Suprapubic skin (tissue), 4 donors: ENCODE measurements at places on chromosomes 2 and 18. TPM values are rescaled to one million over a fixed set of nuclear protein-coding genes. Genes with fewer than 3 reads are reported as not detected.

DNA sequence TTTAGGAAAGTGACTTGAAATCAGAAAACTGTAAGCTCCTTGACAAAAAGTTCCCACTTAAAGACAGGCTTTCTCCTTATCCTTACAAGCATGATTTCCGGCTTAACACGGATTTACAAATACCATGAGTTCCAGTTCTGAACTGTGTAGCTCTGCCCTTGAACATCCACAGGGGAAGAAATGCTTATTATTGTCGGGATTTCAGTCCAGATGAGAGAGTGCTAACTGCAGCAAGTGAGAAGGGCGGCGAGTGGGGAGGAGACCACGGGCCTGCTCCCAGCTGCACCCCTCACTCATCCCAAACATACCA, 73.1 kb downstream of the LRRC30 start:
- DNase-seq = no peak

DNA sequence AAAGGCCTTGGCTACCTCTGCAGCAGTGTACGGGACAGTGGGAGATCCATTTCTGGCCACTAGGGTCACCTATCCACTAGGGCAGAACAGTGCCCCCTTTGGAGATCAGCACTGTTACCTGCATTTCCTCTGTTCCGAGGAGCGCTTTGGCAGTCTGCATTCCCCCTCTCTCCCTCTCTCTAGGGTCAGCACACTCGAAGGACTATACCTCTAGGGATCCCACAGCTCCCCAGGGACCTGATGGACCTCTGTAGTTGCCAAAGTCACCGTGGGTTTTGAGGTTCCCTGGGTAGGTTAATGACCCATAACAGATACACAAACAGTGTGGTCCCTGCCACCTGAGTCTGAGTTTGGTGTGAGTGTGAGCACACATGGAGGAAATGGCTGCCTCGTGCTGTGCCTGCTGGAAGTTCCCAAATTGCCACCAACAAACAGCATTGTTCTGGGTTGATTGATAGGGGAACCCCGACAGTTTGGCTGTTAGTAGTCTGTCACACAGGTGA, 99.8 kb upstream of the VWC2L start:
- DNase-seq = no peak

- no peak for DNase-seq
These were observed 113.6 kb downstream of the BABAM2 start for GRCh38 chr2:28004086-28004485.

The LINC00305 gene
- total RNA-seq = not detected

- peak; percentile 85 for DNase-seq
These were observed 598 bp downstream of the CCDC93 start for GRCh38 chr2:118013221-118013723.

DNA sequence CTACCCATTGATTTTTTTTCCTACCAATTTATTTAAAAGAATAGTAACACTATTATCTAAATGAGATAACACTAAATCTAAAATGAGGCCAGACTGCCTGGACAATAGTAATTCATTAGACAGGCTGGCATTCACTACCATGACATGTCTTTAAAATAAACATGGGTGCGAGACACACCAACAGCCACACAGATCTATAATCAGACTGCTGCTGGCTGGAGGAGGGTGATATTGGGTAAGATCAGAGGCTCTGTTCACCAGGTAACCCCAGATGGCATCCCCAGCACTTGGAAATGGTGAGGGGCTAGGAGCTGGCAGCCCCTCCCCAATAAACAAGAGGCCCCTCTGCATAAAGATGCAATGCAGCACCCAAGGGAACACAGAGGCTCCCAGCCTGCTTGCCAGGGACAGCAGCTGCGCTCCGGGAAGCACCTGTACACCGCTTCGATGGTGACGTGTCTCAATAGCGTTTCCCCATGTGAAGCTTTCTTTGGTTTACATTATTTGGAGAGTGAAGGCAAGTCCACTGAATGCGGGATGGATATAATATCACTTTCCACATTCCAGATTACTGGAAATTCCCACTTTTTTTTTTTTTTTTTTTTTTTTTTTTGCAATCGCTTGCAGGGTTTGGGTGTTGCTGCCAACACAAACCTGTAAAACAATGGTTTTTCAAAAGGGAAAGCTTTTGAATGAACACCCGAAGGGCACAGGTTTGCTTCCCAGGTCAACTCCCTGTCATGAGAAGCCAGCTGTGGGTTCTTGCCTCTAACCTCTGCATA, 159.0 kb downstream of the ZNF516 start:
- no peak for DNase-seq

GRCh38 chr2:228657807-228658402, 476.4 kb upstream of the SPHKAP start:
- DNase-seq = no peak

The SAP130 gene
- 19.9 TPM for total RNA-seq

- DNase-seq = peak; percentile 84
These were observed 1.0 kb upstream of the BMPR2 start for GRCh38 chr2:202375033-202375608.

DNA sequence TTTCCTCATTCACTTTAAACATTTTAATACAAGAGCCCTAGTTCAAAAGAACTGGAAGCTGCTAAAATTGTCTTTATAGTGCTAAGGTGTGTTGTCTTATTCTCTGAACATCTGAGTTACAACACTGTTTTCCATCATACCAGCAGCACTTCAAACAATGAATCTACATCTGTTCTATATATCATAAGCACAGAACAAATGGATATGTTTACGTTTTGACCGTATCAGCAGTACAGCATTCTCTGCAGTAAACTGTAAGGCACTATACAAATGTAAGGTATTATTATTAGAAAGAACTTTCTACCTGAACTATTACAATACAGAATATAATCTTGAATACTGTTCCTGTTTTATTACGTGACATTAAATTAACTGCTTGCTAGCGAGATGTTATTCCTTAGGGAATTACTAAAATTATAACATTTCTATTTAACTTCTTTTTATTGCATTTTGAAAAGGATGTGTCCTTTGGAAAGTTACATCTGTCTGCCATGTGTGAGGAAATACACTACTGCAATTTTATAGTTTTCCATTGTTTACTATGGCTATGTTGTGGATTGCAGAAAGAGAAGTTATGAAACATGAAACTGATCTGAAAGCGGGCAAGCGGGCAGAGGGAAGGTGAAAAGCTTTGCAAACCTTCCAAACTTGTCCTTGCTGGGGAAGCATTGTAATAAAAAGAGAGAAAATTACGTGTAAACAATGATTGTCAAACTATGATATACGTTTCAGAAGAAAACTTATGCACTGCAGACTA, 13.7 kb downstream of the NCKAP1 start:
- DNase-seq = no peak

The MOGAT1 gene
- total RNA-seq = not detected

- DNase-seq = no peak
These were observed 902.8 kb downstream of the DSC3 start for GRCh38 chr18:30139631-30140287.

GRCh38 chr2:37569986-37570679, 101.3 kb downstream of the CDC42EP3 start:
- DNase-seq = no peak

DNA sequence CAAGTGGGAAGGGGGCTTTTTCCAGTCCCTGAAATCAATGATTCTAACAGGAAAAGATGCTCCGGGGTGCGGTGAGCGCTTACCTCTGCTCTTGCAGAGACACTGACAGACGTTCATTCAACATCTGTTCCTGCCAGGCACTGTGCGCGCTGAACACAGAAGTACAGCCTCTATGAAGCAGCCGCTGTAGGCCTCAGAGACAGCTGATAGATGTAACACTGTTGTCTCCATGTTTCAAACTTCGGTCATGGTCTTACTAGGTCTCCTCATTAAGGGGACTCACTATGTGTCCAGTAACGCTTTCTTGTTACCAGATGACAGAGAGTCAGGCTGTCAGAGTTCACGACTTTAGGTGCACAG, 649 bp upstream of the CLIP4 start:
- no peak for DNase-seq

The CAPN14 gene
- 0.53 TPM for total RNA-seq

The RUFY4 gene
- not detected for total RNA-seq

DNA sequence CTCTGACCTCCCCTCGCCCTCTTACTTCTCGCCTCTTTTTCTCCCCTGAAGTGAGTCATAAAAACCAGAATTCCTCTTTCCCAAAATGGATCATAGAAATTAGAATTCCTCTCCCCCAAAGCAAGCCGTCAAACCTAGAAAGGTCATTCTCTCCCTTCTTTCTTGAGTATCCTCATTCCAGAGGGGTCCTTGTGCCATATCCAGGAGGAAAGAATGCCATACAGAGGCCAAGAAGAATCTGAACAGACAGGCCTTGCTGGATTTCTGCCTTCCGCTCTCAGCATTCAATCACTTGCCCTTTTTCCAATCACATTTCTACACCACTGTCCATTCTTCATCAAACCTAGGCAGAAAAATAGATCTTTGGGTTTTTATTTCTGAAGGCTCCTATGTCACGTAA, 31.1 kb upstream of the MAPK4 start:
- no peak for DNase-seq

- DNase-seq = no peak
These were observed 64.1 kb downstream of the NRP2 start for GRCh38 chr2:205746420-205746785.

DNA sequence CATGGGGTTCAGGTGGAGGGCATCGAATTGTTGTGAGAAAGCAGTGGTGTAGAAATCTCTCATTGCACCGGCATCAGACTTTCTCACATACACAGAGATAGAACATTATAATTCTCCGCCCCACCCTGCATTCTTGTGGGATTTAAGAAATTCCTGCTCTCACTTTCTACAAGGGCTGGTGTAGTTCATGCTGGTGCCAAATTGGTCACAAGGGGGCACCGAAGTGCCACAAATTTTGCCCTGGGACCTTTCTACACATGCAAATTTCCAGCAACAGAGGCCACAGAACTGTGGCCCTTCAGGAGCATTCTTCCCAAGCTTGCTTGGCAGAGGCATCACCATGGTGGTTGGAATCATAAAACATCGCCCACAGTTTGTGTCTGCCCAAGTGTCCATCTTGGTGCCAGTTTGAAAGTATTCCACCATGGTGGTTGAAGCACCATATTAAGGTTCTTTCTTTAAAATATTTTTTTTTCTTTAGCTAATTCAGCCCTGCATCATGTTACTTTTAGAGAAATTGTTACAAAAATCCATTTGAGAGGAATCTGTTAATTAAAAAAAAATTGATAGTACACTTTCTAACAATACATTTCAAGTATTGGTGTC, 521.2 kb upstream of the FANCL start:
- DNase-seq = no peak

DNA sequence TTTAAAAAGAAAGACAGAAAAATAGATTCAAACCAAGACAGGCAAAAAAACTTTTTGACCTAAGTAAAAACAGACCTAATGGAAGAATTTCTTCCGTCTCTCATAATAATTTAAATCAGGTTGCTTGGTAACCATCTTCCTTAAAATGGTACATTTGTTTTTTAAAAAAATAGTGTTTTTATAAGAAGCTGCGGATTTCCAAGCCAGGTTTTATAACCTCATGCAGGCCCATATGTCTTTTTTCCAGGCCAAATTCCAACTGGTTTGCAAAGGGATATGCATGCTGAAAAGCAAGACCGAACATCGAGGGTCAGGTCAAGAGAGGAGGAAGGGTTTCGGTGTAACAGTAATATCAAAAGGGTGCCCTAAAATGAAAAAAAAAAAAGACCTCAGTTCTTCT, 172.9 kb downstream of the MAIP1 start:
- no peak for DNase-seq

DNA sequence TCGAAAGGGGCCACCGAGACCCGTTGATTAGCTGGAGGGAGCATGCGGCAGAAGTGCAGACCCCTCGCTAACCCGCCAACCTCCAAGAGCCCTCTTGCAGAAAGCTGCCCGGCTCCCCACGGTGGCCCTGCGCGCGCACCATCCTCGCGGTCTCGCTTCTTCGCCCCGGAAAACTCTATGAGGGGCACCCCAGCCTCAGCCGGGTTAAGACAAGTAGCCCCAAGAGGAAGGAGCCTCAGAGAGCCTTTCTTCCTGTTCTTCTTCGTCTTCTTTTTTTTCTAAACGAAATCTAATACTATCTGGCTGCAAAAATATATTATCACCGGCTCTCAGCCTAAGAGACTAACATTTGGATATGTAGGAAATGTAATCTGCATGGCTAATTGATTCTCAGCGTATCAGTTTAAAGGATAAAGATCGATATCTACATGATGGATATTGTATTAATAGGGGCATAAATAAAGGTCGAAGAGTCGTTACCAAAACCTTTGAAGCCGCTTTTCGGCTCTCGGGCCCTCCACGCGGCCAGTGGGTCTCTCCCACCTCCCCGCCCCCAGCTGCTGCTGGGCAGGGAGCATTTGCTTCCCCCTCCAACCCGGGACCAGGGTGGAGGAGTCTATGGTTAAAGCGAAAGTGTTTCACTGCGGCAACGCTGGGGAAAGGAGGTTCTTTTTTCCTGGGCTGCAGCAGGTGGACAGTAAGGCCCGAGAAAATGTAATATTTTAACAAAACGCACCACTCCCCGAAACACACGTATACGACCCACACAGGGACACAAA, 6.1 kb upstream of the PAX3 start:
- no peak for DNase-seq

DNA sequence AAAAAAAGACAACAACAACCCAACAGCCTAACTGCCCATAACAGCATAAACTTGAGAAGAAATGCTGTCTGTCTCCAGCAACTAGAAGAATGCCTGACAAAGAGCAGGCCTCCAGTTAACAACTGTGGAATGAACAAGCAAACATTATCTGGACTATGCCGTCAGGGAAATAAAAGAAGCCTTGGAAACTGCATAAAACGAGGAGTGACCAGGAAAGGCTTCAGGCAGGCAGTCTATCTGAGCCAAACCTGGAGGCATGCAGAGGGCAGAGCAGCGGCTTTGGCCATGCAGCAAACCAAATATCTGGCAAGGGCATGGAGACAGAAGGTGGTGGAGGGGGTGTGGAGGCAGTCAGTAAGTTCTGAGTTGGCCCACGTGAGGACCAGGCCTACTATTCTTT, 11.1 kb downstream of the HES6 start:
- DNase-seq = no peak
